Fibroblast of villous mesenchyme (primary cell): ENCODE measurements at places on chromosomes 3 and 15. TPM values are rescaled to one million over a fixed set of nuclear protein-coding genes. Genes with fewer than 3 reads are reported as not detected.

- DNase-seq: peak; percentile 52
These were observed 51.8 kb downstream of the BTD start for GRCh38 chr3:15653321-15653720.

DNA sequence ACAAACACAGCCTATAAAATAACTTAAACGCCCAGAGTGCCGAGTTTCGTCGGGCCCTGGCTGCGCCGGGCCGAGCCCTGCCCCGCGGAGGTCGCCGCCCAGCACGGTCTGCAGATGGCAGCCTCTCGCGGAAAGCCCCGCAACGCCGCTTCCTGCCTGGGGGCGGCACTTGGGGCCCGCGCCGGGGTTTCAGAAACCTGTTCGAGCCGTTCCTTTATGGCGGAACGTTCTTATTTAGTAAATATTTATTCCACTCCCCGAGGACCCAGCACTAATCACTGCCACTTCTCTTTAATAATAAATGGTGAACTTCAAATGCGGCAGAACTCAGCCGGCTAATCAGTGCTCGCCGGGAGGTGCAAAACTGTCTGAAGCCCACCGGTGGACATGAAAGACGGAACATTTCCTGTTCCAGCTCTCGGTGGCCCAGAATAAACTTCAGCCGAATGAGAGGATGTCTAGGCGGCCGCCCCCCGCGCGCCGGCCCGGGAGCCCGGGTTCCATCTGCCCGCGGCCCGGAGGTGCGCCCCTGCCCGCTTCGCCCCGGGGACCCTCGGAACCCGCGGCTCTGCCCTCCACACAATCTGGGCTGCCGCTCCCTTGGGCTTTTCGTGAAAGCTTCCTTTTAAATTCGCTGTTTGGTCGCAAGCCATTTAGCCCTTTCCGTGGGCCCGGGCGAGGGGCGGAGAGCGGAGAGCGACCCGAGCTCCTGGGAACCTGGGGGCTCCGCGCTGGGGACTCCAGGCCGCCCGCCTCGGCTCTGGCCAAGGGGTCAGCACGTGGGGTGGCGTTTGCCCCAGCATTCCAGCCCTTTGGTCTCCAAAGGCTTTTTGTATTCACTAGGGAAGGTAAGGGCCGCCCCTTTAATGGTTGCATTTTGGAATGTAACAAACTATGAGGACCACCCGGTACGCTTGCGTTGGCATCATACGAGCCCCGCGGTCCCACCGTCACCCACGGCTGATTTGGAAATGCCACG is 110.8 kb upstream of the ATP11B start:
- DNase-seq: peak; percentile 19

DNA sequence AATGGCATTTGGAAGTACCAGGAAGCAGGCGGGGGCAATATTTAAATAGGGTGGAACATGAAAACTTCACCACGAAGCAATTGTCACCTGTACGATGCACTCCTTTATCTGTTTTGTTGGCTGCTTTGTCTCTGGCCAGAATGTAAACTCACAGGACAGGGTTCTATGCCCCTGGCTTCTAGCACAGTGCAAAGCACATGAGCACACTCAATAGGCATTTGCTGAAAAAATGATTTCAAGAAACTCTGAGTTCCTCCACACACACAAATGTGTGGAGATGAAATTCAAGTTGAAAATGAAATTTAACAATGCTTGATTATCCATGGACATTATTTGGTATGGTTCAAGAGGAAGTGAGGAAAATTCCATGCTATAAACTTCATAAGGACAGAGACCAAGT is 229.6 kb upstream of the FEZF2 start:
- no peak for DNase-seq

DNA sequence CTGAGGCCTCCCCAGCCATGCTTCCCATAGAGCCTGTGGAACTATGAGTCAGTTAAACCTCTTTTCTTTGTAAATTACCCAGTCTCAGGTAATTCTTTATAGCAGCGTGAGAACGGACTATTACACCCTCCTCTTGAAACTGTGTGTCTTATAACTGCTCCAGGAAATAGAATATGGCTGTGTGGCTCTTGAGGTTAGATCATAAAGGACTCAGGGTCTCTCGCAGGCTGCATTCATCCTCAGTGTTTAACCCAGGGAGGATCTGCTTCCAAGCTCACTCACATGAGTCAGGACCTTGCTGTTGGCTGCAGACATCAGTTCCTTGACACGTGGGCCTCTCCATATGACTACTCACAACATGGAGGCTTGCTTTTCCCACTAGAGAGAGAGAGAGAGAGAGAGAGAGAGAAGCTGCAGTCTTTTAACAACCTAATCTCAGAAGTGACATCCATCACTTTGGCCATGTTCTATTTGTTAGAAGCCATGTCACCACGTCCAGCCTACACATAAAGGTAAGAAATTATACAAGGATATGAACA is 114.3 kb upstream of the UBE2E1 start:
- no peak for DNase-seq

DNA sequence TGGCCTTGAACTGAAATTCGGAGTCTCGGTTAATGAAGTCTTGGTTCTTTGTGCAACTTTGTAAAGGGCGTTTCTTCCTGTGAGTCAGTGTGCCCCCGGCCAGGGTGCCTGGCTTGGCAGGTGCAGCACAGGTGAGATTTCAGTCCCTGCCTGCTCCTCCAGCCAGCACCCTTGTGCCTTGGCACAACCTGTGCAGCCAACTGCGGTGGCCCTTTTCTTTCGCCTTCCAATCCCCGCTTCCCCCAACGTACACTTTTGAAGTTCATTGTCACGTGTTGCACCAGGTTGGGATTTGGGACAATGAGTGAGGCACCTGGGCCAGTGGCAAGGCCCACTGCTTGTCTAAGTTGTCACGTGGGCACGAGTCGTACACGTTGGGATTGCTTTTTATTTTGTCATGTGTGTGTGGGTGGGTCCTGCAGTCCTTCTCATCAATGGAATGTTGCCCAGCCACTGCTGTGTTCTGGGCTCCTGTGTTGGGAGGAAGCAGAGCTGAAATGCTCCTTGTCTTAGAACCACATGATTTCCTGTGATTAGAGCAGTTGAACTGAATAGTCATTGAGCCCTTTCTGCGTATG is 242.9 kb upstream of the BHLHE40 start:
- no peak for DNase-seq

The CHAC1 gene
- 13.4 and 62.2 TPM in 2 replicates for total RNA-seq

The ATP13A5 gene
- not detected in 2 replicates for total RNA-seq
